ENCODE measurements at places on chromosomes 6 and 20.

GRCh38 chr20:59144179-59144830 lies 19.3 kb upstream of the ZNF831 start:
- DNase-seq, result no peak

- no peak for DNase-seq
Observed at GRCh38 chr20:20734475-20734948, 22.1 kb upstream of the RALGAPA2 start.

DNA sequence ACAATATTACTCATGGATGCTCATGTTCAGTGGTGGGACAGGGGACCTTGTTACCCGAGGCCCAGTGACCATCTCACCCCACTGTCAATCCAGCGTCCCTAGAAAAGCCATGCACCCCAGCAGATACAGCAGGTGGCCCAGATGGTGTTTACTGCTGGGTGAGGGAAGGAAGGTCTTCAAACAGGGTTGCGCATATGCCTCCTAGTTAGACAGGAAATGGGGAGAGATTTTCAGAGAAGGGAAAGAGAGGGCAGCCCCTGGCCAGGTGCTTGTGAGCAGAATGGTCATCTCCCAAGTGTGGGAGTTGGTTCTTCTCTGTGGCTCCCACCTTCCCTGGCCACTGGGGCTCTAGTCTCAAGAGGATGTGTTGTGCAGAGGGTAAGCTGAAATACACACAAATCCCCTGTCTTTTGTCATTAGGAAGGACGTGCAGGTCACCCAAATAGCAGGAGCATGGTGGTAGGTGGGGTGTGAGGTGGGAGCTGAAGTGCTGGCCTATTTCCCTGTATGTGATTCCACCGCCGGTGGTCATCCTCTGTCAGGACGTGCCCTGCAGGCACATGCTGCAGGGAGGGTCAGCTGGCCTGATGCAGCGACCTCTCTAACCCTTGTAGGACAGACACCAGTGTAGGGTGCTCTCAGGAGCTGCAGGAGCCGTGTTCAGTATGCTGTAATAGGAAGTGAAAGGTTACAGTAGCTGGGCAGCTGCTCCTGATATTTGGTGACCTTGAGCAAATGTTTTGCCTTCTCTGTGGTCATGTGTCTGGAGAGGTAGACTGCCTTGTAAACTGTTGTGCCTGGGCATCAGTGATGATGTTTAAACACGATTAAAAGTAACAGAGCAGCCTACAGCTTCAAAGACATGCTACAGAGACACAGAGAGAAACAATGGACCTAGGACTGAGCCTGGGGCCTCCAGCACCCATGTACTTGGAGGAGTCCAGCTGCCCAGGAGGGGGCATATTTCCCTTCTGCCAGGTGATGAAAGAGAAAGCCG lies 3.2 kb upstream of the CST3 start:
- DNase-seq, result no peak

DNA sequence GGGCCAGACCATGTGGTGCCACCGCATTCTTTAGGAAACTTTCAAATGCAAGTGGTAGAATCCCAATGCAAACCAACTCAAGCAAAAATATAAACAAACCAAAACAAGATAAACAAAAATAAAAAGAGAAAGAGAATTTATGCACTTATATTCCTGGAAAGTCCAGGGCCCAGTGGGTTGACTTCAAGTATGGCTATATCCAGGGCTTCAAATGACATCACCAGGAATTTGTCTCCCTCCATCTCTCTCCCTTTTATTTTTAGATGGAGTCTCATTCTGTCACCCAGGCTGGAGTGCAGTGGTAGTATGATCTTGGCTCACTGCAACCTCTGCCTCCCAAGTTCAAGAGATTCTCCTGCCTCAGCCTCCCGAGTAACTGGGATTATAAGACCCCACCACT lies 56.1 kb upstream of the PNRC1 start:
- no peak for DNase-seq

All from activated CD4-positive, CD25-positive, alpha-beta regulatory T cell (primary cell).